ENCODE measurements at places on chromosomes 1 and 21.
A peak's percentile ranks its signal among the peaks of the same experiment; 100 is the strongest.

DNA sequence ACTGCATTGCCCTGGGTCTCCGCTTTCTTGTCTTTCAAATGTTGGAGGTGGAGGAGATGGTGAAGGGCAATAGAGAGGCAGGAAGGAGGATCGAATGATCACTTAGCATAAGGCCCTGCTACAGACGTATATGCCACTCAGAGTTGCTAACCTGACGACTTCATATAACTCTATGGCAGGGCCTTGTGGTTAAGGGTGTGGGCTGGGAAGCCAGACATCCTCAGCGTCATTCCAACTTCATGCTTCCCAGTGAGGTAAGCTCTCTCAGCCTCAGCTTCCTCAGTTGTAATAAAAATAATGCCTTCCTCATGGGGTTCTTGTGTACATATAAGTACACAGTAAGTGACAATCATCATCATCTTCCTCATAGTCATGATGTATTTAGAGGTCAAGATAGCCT lies 54.6 kb downstream of the CASQ2 start:
- DNase-seq = no peak

DNA sequence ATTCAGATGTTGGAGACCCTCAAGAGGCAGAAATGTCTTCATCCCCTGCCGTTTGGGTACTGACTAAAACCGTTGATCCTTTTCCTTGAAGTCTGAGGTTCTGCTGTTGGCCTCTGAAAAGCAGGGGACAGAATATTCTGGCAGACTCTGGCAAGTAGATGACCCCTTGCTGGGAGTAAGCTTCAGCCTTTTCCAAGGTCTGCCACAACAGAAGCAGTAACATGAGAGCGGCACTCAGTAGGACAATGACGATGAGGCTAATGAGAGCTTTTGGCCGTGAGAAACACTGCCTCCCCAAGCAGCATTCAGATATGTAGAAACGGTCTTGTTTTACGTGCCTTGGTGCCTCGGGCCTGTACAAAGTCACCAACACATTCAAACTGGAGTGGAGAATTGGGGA lies 143.7 kb downstream of the ST6GALNAC5 start:
- DNase-seq = no peak

DNA sequence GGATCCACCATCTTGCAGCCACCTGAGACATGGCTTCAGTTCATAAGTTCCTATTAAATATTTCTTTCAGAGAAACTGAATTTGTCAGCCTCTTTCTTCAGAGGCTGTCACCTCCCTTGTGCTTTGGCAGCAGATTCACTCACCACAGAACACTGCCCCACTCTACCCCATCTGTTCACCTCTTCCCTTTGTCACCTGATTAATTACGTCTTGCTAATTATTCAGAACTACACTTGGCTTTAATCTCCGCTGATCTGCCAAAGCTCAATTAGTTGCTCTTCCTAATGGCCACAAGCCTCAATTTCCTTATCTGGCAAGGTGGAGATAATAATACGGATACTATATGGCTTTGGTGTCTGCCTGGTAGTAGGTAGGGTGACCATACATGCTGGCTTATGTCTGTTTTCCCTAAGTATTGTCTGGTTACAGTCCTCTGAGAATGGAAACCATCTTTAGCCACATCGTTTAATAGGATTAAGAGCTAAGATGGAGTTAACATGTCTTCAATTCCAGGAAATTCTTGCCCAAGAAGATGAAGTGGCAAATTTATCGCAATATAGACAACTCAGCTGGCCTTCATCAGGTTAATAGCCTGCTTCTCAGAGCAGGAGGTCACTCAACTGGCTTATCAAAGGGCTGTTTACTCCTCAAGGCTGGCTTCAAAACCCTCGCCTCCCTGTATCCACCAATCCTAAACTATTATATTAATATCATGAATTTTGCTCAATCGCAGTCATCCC lies 58.2 kb upstream of the ADAR start:
- DNase-seq = no peak

GRCh38 chr1:91884459-91885212 lies 1.3 kb downstream of the TGFBR3 start:
- DNase-seq = peak; percentile 29

DNA sequence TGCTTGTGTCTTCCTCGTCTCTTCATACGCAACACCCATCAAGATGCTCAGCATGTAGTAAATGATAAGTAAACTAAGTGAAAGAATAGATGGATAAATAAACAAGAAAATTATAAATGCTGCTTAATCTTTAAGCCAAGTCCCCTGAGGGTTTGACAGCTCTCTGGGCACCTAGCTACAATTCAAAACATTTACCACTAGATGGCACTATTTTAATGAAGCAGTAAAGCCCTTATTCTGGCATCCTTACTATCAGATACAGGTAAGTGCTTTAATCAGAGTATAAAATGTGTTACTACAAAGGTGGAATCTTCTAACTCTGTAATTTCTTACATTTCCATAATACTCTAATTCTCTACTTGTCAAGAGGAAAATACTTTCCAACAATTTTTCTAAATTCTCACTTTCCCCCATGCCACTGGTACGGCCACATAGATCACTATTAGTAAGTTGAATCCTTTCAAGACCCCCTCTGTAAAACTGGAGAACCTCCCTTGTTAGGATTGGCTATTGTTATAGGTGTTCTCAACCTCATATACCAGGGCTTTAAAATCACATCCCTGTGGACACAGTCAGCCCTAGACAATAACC lies 137.8 kb downstream of the BARHL2 start:
- no peak for DNase-seq

- DNase-seq = no peak
Measured at GRCh38 chr1:40845895-40846294, 16.3 kb downstream of the CITED4 start.

DNA sequence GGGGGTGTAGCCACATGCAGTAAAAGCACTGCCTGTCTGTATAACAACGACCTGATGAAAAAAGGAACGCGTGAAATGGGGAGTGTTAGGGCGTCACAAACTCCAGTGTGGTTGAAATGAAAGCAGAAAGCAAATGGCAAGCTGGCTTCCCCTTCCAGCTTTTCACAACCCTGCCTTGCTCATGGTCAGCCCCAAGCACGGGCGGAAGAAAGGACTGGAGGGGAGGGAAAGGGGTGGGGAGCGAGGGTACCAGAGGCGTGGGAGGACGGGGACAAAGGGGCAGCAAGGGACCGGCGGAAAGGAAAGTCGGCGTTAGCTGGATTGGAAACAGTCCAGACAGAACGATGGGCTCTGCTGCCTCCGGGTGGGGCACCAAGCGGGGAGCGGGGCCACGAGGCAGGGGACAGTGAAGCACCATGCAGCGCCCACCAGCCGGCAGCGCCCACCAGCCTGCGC lies 9.6 kb downstream of the VPS26C start:
- DNase-seq = peak; percentile 21

- no peak for DNase-seq
Measured at GRCh38 chr1:210597555-210598134, 268.9 kb downstream of the HHAT start.

DNA sequence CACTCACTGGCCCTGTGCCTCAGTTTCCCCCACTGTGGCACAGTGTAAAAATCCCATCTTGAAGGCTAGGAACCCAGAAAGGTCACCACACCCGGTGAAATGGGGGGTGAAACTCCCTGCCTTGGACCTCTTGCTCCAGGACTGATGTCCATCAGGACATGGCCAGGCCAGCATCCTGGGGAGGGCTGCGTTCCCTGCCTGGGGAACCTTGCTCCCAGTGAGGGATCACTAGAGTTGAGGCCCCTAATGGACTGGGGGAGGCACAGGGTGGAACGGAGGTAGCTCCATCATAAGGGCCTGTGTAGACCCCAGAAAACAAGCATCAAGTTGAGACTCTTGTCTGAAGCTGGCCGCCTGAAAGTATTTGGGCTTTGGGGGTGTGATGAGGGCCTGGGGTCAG lies 10.4 kb upstream of the ZNF670 start:
- no peak for DNase-seq

DNA sequence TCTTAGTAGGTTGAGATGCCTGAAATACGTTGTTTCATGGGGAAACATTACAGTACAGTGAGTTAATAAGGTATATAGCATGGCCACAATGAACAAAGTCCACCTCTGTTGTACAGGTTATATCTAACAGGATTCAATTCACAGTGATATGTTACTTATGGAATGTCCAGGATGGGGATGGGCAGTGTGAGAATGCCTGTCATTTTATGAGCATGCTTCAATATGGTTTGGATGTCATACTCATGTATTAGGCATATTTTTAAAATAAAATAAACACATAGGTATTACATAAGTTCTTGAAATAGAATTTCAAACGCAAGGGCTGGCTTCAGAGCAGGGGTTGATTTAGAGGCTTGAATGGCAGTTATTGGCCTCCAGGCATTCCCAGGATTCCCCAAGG lies 6.1 kb upstream of the PHLDA3 start:
- no peak for DNase-seq

DNA sequence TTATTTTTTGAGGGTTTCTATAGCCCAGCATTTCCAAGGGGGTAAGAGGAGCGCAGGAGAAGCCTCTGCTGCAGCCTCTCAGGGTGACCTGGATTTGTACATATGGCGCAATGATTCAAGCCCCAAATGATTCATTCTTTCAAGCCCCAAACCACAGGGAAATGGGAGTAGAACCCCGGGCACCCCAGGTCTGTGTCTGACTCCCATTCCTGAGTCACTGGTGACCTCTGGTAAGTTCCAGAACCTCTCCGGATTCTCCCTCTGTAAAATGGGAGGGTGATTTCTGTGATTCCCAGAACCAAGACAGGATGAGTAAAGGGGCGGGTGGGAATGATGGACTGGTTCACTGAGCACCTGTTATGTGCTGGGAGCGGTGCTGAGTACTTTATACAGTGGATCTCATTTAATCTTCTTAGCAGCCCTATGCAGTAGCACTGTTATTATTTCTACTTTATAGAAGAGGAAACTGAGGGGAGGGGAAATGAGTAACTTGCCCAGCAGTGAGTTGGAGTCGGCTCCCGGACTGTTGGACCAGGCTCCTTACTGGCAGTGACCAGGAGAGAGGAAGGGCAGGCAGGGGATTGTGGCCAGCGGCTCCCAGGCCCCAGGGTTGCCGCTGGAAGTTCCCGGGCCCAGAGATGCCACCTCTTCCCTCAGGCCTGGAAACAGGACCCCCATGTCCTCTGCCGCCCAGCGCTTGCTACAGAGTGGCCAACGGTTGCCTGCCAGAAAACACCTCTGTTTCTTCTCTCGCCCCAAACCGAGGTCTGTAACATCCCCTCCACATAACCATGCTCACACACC lies 20.3 kb upstream of the SLC26A9 start:
- DNase-seq = no peak

DNA sequence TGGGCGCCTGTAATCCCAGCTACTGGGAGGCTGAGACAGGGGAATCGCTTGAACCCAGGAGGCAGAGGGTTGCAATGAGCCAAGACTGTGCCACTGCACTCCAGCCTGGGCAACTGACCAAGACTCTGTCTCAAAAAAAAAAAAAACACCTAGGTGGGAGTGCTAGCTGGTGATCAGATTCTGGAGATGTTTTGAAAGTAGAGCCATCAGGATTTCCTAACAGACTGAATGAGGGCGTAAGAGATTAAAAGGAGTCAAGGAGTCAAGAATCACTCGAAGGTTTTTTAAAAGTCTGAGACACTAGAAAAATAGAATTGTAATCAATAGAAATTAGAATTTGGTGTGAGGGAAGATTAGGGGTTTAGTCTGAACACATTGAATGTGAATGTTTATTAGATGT lies 73.8 kb downstream of the HSF2BP start:
- DNase-seq = peak; percentile 2

- DNase-seq = no peak
Measured at GRCh38 chr21:41010101-41010435, 157.9 kb upstream of the BACE2 start.

DNA sequence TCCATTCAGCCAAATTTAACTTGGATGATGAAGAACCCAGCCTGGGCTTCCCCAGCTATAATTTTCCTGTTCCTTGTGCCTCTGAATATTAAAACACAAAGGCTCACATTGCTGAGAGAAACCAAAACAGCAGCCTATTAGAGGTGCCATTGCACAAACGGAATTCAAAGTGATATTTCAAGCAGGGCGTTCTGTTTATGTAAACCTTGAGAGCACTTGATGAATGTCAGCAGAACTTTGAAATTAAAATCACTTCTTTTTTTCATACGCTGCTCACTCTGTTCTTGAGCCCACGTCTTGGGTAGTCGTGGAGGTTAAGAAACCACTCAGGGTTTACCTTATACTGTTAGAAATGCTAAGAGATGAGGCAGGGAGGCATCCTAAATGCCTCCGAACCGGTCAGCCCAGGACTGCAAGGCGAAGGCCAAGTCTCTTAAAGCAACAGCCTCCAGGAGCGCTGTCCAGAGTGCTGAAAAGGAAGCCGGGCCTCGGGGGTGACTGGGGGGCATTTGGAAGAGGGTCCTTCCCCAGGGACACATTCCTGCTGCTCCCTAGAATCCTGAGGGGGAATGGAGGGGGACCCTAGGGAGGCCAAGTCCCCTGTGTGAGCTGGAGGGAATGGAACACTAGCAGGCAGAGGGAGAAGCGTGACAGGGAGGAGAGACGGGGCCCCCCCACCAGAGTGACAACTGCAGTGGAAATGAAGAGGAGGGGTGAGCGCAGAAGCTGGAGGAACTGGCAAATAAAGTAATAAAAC lies 154.8 kb upstream of the VAMP3 start:
- DNase-seq = no peak

- no peak for DNase-seq
Measured at GRCh38 chr1:39936724-39937491, 18.0 kb upstream of the MFSD2A start.

DNA sequence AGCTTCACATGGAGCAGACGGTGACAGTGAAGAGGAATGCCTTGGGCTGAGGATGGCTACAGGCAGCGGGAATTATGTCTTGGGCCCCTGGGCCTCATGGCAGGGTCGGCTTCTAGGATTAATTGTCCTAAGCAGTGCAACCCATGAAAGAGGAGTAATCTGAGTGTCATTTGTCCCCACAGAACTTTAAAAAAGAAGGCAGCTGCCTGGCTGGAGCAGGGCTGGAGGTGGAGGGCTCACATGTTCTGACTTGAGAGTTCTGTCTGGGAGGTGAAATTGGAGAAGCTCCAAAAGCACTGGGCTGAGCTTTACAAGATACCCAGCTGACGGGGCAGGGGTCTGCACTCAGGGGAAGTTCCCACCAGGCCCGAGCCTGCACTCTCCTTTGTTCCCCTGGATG lies 22.6 kb downstream of the CACNA1S start:
- DNase-seq = no peak

GRCh38 chr1:224506141-224506814 lies 71.7 kb upstream of the WDR26 start:
- no peak for DNase-seq

- no peak for DNase-seq
Measured at GRCh38 chr1:112540226-112540794, 31.5 kb downstream of the WNT2B start.

GRCh38 chr1:46210561-46210960 lies 7.4 kb downstream of the LURAP1 start:
- DNase-seq = no peak

GRCh38 chr1:119414950-119415349 lies at the start of gene HSD3B2:
Gene HSD3B2 (plus strand): TSS chr1:119415150. CDS start chr1:119415420, 270 bp downstream.
- no peak for DNase-seq

GRCh38 chr1:10841118-10841517 lies 44.7 kb upstream of the CASZ1 start:
- no peak for DNase-seq

All from CD4-positive, alpha-beta memory T cell (primary cell).